ENCODE measurements at places on chromosomes 1 and 21. TPM values are rescaled to one million over a fixed set of nuclear protein-coding genes. Genes with fewer than 3 reads are reported as not detected.

SELENOF gene
- total RNA-seq = 70.0 TPM

DONSON gene
- 5.6 TPM for total RNA-seq

DNA sequence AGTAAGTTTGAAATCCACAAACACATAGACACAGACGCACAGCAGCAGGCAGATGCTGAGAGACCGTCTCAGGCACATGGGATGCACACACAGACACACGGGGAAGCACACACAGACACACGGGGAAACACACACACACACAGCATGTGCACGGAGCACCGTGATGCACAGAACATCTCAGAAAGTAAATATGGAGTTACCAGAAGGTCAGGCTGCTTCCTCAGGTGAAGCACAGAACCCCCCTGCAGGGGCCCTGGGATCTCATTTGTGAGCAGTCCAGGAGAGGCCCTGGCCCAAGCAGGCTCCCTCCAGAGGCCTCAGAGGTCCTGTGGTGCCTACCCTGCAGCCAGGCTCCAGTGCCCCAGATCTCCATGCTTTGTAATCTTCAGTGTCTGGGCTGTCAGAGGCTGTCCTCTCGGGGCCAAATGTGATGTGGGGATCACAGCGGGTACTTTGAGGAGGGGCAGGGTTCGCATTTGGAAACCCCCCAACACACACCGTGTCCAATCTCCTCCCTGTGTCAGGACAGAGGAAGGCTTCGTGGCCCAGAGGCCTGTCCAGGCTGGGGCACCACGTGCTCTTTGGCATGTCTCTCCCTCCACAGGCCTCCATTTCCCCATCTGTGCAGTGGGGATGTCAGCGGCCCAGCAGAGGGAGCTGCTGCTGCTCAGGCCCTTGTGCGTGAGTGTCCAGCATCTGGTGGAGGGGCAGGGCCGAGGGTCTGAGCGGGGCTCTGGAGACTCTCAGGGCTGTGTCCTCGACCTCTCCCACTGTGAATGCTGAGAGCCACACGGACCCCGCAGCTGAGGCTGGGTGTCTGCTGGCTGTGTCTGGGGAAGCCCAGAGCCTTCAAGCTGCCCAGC lies 23.0 kb upstream of the PRSS38 start:
- DNase-seq = no peak

GRCh38 chr1:244319283-244320132 lies 132.2 kb downstream of the ADSS2 start:
- no peak for DNase-seq

DNA sequence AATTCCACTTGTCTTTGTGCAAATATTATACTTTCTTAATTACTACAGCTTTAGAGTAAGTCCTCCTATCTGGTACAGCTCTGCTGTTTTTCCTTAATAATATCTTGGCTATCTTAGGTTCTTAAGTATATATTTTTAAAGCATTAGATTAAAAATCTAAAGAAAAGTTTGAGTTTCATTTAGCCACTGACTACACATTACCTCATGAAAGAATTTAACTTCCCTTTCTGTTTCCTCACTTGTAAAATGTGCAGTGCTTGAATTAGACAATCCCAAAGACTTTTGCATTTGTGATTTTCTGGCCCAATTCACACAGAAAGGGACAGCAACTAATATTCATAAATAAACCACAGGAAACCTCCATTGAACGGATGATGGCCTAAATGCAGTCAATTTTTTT lies 126.4 kb upstream of the SAMSN1 start:
- DNase-seq = no peak

DNA sequence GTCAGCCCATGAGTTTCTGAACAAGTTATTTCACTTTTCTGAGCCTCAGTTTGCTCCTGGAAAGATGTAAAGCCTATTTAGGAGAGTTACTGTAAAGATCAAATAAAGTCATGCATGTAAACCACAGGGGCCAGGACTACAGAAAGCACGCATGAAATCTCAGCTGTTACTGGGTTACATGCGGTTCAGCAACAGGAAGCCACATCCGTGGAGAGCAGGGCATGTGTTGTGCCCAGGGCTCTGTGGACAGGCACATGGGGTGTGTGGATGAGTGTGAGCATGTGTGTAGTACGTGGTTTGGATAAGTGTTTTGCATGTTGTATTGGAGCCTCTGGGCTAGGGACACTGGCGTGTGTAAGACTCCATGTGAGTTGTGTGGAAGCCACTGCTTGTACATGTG lies 2.2 kb upstream of the EPHA2 start:
- no peak for DNase-seq

DNA sequence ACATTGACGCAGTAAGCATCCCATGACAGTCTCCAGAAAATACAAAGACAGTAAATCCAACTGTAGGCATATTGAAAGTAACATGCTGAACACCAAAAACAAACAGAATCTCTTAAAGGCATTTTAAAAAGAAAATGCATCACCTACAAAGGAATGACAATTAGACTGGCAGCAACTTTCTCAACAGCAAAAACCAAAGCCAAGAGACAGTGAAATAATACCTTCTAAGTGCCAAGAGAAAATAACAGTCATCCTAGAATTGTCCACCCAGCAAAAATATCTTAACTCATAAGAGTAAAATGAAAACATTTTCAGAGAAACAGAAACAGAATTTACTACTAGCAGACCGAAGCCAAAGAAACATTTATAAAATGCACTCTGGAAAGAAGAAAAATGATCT lies 20.0 kb downstream of the CCDC185 start:
- DNase-seq = no peak

- no peak for DNase-seq
Observed at GRCh38 chr21:25908495-25908894, 173.7 kb downstream of the GABPA start.

GRCh38 chr1:57384901-57385300 lies 39.0 kb downstream of the DAB1 start:
- no peak for DNase-seq

All from body of pancreas (tissue), 4 donors.